ENCODE measurements at places on chromosomes 4 and X.

- no peak for DNase-seq
Observed at GRCh38 chrX:37976153-37976552, 30.2 kb upstream of the SYTL5 start.

- DNase-seq, result no peak
Observed at GRCh38 chr4:6329478-6330383, 60.1 kb downstream of the WFS1 start.

GRCh38 chrX:51614353-51615012 lies 4.2 kb downstream of the CENPVL3 start:
- DNase-seq, result no peak

DNA sequence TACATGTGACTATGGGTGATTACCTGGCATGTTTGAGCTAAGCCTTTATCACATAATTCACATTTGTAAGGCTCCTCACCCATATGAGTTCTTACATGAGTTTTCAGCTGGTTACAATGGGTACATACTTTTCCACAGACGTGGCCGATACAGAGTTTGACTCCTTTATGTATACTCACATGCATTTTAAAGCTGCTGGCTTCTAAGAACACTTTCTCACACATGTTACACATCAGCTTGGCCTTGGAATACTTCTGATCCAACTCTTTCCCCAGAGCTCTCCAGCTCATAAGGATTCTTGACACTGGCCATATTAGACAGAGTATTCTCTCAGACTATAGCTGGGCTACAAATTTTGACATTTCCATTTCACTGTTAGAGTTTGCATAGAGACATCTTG lies 66.3 kb downstream of the TAB3 start:
- no peak for DNase-seq
